ENCODE measurements at places on chromosomes 6 and 20.

DNA sequence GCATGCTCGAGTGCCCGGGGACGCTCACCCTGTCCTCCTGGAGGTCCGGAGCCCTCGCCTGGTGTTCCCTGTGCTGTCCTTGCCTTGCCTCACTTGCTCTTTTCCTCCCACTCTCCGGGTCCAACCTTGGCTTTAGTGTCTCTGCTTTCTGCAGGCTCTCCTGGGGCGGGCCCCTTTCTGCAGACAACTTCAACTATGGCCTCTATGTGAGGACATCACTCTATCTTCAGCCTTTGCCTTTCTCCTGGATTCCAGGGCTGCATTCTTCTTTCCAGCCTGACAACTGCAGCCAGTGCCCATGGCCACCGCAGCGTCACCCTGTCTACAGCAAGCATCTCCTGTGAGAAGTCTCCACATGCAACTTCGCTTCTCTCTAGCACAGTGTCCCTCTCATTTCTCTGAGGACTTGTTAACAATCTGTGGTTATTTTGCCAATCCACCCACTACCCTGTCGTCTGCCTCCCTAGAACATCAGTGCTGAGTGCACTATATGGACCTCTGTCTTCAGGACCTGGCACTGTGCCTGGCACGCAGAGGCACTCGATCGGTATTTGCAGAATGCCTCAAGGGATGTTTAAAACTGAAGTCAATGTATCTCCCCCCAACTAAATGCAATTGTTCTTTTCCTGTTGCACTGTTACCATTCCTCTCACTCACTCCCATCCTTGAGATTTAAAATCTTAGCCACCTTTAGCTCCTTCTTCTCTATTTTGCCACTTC is 35.9 kb downstream of the FOXC1 start:
- no peak for DNase-seq

DNA sequence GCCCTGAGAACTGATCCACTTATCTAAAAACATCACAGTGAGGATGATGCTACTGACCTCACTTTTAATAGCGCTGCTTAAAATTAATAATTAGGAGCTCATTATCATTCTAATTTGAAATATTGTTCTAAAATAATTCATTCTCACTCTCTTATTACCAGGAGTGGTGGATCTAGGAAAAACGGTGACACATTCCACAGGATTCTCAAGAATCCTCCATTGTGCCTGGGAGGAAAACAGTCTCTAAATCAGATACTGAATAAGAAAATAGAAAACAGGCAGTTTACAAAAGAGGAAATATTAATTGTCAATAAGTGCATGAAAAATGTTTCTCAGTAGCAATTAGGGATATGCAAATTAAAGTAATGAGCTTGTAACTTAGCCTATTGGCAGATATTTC is 187.4 kb downstream of the TENT5A start:
- no peak for DNase-seq

GRCh38 chr6:106051226-106051625 is 34.9 kb upstream of the PRDM1 start:
- DNase-seq, result no peak

- no peak for DNase-seq
These were observed 101.1 kb upstream of the CLDN20 start for GRCh38 chr6:155162682-155163081.

DNA sequence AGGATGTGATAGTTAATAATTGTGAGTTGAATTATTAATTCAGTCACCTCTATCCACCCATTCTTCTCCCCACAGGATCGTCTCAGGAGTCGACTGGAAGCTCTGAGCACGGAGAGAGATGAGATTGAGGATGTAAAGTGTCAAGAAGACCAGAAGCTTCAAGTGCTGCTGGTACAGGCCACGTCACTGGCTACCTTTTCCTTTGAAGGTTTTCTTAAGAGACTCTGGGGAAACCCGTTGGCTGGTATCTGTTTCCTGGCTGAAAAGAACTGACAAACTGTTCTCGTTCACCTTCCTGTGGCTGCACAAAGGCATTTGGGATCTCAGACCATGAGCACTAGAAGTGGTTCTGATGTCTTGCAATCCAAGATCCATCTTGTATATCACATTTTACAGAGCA is 3.8 kb downstream of the TRIM15 start:
- no peak for DNase-seq

GRCh38 chr6:143490775-143491174 is 20.7 kb downstream of the FUCA2 start:
- no peak for DNase-seq

DNA sequence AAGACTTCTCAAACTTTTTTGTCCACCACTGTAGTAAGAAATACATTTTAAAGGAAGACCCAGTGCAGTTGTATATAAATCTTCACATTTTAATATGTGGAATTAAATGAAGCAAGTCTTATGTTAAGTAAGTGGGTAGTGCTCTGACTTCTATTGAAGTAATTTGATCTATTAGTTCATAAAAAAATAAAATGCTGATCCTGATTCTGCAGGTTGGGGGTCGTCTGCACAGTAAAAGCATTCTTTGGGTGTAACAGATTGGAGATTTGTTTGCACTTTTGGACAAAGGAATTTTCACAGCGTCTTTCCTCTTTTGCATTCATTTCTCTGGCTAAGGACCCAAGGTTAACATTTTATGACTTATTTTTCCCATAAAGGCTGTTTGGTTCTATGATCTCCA is 106.8 kb downstream of the RNF144B start:
- no peak for DNase-seq

- DNase-seq, result no peak
These were observed 191.1 kb downstream of the EDN1 start for GRCh38 chr6:12481292-12481691.

GRCh38 chr20:13517831-13518230 is 120.9 kb downstream of the TASP1 start:
- no peak for DNase-seq

DNA sequence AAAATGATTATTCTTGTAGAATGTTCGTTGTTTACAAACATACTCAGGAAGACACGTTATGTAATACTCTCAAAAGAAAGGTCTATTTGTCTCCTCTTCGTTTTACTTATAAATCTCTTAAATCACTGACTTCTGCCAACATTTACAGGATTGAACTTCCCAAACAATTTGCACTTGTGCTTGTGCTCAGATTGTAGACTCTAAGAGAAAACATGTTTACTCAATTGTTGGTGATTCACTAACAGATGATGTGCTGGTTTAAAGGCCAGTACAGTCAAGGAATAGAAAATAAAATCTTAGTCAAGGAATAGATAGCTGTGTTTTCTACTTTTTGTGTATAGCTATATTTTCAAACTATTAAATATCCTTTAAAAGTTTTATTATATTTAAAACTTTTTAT is 172.8 kb downstream of the GJA1 start:
- DNase-seq, result no peak

DNA sequence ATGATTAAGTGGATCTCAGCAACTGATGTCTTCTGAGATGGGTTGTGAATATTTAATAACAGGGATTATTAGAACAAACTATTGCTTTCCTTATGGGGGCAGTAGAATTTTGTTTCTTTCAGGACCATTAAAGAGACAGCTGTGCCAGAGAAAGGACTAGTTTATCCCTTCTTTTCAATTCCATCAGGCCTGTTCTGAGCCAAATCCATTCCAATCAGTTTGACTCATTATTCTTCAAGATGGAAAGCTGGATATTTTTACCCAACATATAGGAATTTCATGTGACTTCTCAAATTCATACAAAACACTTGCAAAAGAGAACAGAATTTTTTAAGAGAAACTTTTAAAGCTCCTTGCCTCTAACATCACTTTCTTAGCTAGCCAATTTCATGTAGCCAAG is 722.0 kb upstream of the FLRT3 start:
- DNase-seq, result no peak

DNA sequence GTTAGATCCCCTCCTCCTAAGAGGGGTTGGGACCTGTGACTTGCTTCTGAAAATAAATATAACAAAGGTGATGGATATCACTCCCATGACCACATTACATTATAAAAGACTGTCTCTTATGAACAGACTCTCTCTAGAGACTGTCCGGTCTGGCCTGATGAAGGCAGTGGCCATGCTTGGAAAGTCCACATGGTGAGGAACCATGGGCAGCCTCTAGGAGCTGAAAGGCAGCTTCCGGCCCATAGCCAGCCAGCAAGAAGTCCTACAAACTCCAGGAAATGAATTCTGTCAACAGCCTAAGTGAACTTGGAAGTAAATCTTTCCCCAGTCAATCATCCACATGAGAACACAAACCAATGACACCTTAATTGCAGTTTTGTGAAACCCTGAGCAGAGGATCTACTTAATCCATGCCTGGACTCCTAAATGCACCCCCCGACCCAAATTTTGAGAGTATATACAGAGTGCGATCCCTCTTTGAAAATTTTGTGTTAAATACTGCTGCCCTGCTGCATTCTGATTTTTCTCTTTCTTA is 2.2 kb upstream of the POPDC3 start:
- DNase-seq, result no peak

DNA sequence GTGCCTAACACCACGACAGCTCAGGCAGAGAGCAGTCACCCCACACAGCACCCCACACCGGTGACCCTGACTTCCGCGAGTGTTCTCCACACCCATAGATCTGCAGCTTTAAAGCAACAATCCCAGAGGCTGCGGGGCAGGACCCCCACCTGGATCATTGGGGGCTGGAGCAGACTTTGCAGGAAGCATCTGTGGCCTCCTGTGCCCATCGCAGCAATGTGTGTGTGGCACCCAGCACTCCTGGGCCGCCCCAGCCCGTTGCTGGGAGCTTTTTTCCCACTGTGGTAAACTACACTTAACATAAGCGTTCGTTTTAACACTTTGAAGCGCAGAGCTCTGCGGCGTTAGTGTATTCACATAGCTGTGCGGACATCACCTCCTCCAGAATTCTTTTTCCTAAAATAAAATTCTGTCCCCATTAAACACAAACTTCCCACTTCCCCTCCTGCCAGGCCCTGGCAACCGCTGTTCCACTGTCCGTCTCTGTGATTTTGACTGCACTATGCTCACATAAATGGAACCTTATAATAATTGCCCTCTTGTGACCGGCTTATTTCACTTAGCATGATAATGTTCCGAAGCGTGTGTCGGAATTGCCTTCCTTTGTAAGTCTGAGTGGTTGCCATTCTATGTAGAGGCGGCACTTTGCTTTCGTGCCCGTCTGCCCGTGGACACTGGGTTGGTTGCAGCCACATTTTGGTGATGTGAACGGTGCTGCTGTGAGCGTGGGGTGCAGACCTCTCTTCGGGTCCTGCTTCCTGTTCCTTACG is 382.5 kb downstream of the CDH4 start:
- DNase-seq, result no peak
